Activated CD4-positive, alpha-beta T cell treated with anti-CD3 and anti-CD28 coated beads for 4 hours (primary cell): ENCODE measurements at places on chromosomes 12 and 14.

DNA sequence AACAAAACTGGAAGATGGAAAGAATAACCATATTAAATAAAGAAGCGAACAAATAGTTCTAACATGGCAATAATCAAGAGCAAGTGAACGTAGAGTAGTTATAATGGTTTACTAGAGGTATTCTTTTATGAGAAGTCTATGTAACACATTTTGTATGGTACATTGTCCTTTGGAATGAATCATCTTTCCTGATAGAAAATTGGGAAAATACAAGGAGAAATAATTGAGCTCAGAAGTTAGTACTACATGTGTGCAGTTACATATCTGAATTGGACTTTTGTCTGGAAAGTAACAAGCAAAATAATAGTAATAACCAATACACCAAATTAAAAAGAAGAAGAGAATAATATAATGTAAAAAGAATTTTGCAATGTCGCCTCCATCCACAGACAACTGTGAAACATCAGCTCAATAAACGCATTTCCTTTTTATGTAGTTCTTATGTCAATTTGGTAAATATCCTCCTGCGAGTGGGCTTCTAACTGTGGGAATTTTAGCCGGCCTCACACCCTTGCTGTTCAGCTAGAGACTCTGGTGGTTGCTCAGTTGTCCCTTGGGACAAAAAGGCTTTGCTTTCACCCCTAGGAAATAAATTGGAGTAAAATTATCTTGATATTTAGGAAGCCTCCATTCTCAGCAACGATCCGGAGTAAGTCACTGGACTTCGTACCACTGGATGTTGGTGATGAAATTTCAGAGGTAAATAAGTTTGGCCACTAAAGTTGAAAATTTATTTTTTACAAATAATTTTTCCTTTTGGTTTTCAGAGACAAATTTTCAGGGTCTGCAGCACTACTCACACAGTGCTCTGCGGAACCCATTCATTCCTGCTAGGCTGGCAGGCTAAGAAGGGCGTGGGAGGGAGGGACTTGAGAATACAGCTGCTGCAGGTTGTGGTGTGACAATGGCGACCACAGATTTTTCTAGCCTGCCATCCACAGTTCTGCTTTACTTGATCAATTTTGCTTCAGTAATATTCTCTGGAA lies 1.1 kb upstream of the TUBA1A start:
- DNase-seq: no peak

DNA sequence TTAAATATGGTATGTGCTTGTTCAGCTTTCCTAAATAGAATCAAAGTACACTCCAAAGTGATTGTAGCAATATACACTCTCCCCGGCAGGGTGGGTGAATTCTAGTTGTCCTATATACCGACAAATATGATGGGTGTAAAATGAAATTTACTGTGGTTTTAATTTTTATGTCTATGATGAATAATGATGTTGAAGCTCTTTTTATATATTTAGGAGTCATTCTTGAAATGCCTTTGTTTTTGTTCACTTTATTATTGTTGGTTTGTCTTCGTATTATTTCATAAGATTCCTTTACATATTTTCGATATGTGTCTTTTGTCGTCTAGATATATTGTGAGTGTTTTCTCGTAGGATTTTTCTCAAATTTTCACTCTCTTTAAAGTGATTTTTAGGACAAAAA lies 105.7 kb downstream of the PDE3A start:
- DNase-seq: no peak

- no peak for DNase-seq
Measured at GRCh38 chr12:6084261-6084968, 40.1 kb downstream of the VWF start.

DNA sequence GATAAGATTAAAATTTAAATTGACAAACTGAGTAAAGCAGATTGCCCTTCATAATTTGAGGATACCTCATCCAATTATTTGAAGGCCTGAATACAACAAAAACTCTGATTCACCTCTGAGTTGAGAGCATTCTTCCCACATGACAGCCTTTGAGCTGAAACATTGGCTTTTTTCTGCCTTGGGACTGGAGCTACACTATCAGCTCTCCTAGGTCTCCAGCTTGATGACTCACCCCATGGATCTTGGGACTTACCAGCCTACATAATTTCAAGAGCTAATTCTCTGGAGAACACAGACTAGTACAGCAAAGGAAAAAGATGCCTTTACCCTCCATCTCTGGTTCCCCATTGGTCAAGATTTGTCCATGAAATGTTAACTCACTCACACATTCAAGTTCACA lies 555.1 kb downstream of the FOXG1 start:
- DNase-seq: no peak
